ENCODE measurements at places on chromosomes 3 and 15. TPM values are rescaled to one million over a fixed set of nuclear protein-coding genes. Genes with fewer than 3 reads are reported as not detected.

DNA sequence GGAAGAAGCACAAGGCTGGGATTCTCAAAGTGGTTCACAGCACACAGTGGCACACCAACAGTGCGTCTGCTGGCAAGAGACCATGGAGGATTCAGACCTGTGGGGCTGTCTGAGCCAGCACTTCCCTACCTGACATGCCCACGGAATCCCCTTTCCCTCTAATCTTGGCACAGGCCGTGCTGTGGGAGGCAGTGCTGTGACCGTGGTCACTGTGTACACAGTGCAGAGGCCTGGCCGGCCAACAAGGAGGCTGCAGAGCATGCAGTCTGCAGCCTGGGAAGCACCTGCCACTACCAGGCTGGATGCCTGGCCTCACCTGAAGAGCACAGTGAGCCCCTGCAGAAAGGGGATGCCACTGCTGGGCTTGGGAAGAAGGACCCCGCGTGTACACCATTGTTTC, 301.0 kb upstream of the LYSMD4 start:
- DNase-seq: no peak

GRCh38 chr3:114962189-114962588, 184.9 kb downstream of the ZBTB20 start:
- DNase-seq: no peak

Gene GRIP2
- not detected for total RNA-seq

Gene STAC
- 4.4 TPM for total RNA-seq

- DNase-seq: peak; percentile 4
These were observed 181.6 kb upstream of the RBMS3 start for GRCh38 chr3:29099296-29099695.

DNA sequence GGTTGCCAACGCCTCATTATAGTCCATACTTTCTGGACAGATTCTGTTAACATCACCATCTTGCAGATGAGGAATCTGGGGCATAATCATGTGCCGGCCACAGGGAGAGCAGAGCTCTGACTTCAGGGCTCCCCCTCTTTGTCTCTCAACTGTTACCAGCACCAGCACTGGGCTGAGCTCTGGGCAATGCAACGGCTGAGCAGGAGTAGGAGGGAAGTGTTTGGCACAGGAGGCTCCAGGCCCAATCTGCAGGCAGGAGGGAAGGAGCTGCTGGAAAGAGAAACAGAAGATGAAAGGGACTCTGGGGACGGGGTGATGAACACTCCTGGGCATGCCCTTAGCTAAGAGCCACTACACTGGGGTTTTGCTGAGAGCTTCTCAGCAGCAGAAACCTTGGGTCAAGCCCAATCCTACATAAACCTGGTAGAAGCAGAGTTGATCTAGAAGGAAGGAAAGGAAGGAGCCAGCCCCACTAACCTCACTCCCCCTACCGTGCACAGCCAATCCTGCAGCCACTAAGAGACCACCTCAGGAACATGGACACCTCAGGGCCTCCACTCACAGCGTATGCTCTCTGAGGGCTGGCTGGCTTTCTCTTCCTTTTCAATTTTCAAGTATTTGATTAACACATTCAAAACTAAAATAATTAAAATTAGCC, 73.1 kb upstream of the SPATA12 start:
- DNase-seq: no peak

Gene AAGAB
- 65.8 TPM for total RNA-seq

DNA sequence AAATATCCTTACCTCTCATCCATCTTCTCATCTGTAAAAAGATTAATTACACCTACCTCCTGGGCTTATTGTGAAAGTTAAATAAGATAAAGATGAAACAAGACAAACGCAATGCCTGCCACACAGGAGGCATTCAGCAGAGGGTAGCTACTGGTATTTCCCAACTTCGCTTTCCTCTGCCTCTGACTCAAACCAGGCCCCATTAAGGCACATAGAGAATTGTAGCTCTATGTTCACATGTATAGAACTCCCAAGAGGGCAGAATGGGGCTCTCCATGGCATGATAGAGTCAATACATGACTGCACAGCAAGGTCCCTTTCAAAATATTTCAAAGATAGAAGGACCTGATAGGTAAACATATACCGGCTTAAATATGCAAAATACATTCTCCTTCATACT, 1.4 kb downstream of the LYSMD2 start:
- no peak for DNase-seq

Gene COX5A
- 163 TPM for total RNA-seq

- no peak for DNase-seq
These were observed 24.0 kb downstream of the PLA2G4B start for GRCh38 chr15:41862515-41863116.

GRCh38 chr3:19815805-19816204, 118.2 kb downstream of the EFHB start:
- DNase-seq: no peak

DNA sequence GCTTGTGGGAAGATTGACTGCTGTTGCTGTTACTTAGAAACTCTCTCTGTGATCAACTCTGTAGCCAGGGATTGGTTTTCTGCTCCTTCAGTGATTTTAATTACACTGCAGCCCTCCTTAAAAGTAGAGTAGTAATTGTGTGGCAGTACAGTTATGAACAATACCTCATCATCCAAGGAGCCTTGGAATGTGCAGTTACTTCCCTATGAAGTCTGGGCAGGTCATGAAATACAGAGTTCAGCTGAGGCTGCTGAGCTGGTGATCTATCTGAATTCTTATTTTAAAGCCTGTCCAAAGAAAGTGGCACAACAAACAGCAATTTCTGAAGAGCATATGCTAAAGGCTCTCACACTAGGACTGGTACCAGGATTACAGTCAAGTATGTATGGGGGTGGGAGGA, 37.4 kb upstream of the MRPL3 start:
- no peak for DNase-seq

- no peak for DNase-seq
These were observed 14.1 kb downstream of the SYNM start for GRCh38 chr15:99118801-99119546.

DNA sequence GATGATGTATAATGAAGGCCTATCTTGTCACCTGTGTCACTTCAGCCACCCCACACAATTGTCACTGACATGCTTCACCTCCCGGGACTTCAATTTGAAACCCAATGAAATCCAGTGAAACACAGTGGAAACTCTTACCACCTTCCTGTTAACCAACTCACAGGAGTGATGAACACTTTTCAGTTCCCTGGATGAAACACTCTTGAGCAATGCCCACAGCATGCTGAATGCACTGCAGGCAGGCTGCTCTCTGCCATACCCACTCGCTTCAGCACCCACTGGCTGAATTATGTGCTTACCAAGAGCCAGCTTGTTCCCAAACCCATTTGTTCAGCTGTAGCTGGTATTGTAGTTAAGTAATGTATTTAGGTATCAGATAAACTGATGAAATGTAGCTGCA, 47.0 kb downstream of the MAP2K1 start:
- no peak for DNase-seq

Gene LINGO1
- total RNA-seq: not detected

DNA sequence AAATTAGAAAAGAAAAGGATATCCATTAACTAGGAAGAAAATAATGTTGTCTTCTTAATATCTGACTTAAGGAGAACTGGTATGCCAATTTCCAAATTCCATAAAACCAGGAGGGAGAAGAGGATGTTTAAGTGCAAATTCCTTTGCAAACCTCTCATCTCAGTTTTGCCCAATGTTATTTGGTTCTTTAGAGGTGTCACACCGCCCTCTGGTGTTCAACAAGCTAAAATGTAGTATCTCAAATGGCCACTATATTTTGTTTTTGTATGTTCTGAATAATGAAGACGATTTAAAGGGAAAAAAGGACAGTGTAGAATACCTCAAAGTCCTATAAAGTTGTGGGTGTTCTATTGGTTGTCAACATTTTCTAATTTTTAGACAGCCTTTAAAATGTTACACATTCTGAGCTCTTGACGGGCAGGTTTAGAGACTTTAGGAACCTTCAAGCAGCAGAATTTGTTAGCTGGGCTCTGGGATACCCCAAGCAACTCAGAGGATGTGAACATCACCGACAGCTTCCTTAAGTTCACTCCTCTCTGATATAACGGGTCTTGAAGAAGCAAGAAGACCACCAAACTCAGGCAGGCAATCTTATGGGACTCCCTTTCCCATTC, 458.3 kb downstream of the MFSD1 start:
- DNase-seq: peak; percentile 74

Gene NRG4
- total RNA-seq: 13.9 TPM

DNA sequence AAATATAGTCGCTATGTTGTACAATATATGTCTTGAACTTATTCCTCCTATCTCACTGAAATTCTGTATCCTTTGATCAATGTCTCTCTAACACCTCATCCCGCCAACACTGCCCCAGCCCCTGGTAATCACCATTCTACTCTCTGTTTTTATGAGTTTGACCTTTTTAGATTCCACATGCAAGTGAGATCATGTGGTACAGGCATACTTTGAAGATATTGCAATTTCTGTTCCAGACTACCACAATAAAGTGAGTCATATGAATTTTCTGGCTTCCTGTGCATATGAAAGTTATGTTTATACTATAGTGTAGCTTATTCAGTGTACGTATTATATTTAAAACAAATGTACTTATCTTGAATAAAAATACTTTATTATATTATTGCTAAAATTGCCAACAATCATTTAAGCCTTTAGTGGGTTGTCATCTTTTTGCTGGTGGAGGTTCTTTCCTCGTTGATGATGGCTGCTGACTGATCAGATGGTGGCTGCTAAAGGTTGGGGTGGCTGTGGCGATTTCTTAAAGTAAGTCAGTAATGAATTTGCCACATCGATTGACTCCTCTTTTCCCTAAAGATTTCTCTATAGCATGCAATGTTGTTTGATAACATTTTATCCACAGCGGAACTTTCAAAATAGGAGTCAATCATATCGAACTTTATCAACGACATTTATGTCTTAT, 257.2 kb downstream of the NFKBIZ start:
- no peak for DNase-seq

DNA sequence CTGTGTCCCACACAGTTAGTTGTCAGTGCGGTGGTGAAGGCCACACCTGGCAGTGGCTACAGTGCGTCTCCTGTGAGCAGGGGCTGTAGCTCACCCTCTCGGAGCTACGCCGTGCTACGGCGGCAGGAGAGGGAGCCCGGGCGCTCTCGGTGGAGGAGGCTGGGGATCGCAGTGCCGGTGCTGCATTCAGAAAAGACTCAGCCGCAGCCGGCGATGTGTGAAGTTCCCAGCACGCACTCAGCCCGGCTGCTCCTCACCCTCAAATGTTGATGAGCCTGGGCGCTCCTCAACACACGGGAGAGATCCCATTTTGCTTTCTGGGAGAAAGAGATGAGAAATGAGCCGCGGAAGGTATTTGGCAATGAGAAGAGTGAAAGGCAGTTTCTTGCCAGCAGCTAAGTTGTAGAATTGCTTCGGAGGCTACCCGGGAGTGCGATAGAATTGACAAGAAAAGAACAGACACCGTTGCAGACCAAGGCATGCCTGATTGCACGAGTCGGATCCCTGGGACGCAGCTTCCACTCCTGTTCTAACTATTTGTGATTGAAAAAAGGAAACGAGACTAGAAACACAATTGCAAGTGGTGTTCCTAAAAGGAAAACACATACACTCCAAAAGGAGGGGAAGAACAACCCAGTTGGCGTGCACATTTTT, at the start of gene UNC13C:
Gene UNC13C (plus strand): TSS at position 189 of the 654 bp plus-strand sequence. CDS start 34,463 bp downstream, outside the sequence.
- peak; percentile 11 for DNase-seq

Gene GPR15
- not detected for total RNA-seq

GRCh38 chr3:11282250-11283138, 10.3 kb downstream of the ATG7 start:
- DNase-seq: no peak

DNA sequence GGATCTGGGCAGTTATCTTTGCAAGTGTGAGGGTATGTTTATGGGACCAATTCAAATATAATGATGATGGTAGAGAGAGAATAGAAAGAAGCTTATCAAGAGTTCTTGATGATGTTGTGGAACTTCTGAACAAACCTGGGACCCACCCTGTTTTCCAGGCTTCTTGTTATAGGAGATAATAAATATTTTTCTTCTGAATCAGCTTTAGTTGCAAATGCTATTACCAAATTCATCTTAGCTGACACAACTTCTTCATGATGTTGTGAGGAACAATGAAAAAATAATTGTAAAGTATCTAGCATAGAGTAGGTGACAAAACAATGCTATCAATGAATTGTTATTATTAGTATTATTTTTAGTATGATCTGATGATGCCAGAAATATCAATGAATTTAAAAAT, 43.5 kb upstream of the PTX3 start:
- DNase-seq: no peak

Gene CACNA2D2
- total RNA-seq: not detected

DNA sequence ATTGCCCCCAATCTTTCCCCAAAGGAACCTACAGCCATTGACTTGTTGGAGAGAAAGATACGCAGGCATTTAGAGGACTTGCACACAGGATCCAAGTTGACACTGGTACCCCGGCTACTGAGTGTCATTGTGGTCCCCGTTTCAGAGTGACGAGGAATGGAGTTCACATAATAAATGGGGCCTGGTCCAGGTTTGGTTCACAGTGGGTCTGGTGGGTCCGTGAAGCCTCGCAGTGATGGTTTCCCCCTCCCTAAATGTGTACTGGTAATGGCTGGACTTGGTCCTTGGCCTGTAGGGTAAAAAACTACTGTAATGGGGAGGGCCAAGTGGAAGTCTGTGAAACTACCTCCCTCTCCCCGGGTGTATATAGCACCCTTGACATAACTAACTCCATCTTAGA, 232.1 kb upstream of the LYSMD4 start:
- DNase-seq: no peak

Gene RARRES1
- not detected for total RNA-seq

Gene LMAN1L
- not detected for total RNA-seq

Gene ST3GAL6
- 11.9 TPM for total RNA-seq

GRCh38 chr15:60254416-60254815, 143.4 kb downstream of the ANXA2 start:
- DNase-seq: no peak

Gene HSPBAP1
- total RNA-seq: 8.6 TPM

DNA sequence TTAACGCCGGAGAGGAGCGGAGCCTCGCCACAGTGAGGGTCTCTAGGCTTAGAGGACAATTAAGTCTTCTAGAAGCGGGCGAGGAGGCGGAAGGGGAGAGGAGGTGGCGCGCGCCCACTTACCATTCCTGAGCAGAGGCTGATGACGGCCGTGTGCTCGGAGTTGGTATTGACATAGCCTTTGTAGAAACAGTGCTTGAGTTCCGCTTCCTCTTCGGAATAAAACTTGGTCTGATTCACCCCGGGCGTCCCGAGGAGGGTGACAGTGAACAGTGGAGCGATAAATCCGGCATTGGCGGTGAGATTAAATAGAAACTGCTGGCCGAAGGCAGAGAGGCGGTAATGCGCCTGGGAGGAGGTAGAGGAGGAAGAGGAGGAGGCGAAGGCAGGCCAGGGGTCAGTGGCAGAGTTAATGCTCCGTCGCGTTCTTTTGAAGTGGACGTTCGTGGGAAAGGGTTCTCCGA, 1.3 kb downstream of the ADAMTS9 start:
- DNase-seq: peak; percentile 13

DNA sequence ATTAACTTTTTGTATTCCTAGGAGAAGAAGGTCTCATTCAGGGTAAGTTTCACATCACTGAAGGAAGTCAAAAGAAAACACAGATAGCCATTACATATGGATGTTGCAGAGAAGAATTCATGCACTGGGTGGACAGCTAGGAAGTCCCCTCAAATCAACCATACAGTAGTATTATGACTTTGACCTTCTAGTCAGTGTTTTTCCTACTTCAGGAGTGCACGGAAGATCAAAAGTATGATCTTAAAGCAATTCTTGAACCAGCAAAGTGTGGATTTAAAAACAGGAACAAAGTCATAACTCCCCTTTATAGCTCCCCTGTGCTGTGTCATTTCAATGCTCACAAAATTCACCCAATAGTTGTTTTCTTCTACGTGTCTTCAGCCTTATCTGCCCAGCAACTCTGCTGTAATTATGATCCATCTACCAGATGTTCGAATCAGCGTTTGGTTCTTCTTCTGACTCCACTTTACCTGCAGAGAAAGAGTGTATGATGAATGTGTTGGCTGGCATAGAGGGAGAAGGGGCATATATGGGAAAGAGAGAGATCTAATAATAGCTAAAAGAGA, 118.1 kb upstream of the MEIS2 start:
- DNase-seq: no peak

Gene SERPINI2
- 0.12 TPM for total RNA-seq
